ENCODE measurements at places on chromosomes 4 and X.

DNA sequence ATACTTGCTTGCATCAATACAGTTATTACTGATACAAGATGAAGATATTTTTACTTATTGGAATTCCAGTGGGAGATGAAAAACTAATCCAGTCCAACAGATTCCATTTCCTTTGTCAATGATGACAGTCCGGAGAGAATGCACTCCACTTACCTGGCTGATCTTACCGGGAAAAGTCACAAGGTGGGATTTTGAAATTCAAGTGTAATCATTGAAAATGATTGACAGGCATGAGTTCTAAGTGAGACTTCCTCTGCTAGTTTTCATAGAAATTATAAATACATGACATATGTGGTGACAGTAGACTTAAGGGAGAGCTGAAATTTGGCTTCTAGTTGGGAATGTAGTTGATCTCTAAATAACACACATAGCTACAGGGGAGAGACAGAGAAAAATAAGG lies 859.9 kb downstream of the FAT4 start:
- no peak for DNase-seq

GRCh38 chr4:156999175-156999517 lies 27.5 kb upstream of the PDGFC start:
- peak; percentile 85 for DNase-seq

DNA sequence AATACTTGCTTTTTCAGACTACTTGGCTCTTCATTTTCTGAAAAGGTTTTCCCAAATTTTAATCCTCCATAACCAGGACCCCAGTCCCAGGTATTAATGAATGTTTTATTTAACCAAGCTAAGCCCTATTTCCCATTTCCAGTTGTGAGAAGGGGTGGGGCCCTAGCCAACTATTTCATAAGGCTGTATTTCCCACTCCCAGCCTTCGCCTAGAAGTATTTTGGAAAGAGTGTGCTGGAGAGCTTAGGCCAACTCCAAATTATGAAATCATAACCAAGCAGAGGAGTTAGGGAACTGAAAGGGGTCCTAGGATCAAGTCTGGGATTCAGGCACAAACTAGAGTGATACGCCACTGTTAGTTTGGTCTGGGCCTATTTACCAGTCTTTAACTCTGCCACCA lies 148.4 kb upstream of the GPC4 start:
- DNase-seq = no peak

DNA sequence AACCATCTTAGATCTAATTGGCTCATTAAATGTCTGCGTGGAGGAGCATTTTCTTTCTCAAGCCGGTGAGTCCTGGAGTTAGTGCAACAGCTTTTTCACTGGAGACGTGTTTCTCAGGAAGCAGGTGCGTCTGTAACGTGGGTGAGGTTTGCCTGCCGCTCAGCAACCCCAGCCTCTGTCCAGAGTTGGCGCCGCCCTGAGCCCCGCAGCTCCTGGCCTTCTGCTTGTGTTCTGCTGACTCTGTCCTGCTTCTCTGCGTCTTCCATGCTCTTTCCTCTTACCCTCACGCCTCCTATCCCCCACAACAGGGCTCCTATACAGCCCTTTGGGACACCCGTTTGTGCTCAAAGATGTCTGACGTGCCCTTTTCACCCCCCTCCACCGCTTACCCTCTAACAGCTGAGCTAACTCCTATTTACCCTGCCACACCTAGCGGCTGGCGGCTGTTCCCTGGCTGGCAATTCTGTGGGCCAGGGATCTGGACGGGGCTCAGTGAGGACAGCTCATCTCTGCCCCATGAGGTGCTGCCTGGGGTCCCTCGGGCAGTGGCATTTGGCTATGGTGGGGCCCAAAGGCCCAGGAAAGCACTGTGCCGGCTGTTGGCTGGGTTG lies 18.8 kb downstream of the DOK7 start:
- no peak for DNase-seq

DNA sequence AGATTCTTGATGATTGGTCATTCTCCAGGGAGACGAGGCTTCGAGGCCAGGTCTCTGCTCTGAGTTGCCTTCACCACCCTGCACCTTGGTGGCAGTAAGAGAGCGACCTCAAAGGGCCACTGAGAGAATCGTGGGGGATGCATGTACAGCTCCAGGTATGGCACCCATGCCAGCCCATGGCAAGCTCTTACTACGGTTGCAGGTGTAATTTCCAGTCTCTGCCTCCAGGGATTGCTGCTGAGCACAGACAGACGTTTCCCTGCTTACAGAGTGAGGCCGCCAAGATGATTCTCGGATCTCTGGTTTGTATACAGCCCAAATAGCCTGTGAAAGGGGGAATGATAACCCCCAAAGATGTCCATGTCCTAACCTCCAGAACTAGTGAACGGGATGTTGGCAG lies 16.3 kb upstream of the DRD5 start:
- no peak for DNase-seq

DNA sequence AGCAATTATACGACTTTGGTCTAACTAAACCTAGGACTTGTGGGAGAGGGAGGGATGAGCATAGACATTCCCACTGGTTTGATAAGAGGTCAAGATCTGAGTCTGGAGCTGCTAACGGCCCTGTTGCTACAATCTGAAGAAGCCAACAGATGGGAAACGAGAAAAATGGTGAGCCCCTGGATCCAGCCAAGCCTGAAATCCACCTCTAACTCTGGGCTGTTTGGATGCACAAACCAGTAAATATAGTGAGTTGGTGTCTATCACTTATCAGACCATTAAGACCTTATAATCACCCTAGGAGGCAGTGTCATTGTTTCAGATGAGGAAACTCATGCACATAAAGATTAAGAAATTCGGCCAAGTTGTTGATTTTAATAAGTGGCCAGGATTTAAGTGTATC lies 50.5 kb downstream of the ADGRA3 start:
- DNase-seq = no peak

DNA sequence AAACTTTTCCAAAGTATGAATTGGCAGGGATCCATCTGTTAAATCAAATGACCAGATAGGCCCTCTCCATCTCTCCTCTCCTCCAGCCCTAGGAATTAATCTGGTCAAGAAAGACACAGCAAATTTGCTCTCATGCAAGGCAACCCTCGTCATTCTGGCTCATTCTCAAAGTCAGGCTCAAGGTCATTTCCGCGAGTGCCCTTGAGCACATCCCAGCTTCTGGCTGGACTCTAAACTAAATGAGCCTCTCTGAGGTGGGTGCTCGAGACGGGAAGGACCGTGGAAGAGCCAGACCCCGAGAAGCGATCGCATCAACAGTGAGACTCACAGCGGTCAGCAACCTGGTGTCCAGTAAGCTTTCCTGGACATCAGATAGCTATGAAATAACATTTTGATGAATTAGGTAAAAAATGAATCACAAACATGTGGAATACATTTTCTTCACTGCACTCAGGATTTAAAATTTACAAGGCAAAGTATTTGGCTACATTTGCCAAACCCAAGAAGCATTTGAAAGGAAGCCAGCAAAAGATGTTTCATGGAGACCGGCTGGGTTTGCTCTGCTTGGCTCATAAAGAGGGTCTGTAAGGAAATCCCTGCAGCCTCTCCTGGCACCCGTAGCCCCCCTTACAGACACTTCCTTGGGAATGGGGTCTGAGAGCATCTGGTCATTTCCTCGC lies 121.0 kb downstream of the ENPP6 start:
- no peak for DNase-seq

- no peak for DNase-seq
These were observed 190.5 kb upstream of the GALNTL6 start for GRCh38 chr4:171622729-171623128.

DNA sequence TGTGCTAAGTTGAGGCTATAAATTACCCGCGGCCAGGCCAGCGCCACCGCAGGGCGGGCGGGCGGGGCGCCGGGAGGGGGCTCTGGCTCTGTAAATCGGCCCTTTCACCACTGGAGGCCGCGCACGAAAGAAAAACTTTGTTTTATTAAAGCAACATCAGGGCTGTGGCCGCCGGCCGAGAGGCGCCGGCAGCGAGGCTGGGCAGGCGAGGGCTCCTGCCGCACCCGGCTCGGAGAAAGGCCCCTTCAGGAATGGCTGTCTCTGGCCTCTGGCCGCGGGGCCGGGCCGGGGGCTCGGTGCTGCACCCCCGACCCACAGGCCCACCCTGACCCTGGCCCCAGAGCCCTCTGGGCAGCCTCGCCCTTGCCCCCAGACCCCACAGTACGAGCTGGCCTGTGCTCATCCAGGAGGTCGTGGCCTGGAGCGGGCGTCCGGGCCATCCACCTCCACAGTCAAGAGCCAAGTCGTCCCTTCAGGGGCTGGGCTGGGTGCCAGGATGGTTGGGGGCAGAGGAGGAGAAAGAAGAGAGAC lies 29.5 kb upstream of the FGFR3 start:
- no peak for DNase-seq

GRCh38 chr4:54231768-54232688 lies 2.9 kb downstream of the PDGFRA start:
- no peak for DNase-seq

DNA sequence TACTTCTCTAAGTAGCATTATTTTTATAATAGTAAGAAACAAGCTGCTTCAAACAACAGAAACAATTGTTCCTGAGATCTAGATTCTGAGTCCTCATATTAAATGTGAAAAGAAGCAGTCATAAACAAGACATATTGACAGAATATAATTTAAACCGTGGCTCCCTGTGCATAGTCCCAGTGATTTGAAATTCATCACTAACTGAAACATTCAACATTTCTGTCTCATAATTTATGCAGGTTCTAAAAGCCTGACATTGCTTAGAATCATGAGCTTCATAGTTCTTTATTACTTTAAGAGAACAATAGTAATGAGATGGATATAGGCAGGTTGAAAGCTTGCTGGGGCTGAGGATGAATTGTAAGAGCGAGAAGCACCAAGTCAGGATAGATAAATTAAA lies 375.5 kb upstream of the MAGEB18 start:
- no peak for DNase-seq

DNA sequence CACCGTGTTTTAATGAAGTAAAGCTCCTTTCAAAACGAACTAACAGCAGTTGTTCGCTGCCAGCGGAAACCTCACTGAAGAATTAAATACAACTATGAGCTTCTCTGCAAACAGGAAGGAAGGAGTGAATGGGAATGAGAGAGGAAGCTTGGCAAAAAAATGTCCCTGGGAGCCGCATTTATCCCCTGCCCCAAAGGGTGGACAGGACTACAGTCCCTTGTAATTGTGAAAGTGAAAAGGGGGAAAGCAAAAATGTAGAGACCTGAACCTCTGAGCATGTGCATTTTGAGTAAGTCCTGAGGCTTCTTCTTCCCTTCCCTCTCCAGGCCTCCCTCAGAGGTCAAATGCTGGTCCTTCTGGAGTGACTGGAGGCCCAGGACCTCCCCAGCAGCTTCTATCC lies 53.8 kb upstream of the BMP2K start:
- DNase-seq = no peak

- DNase-seq = no peak
These were observed 41.4 kb downstream of the MAML3 start for GRCh38 chr4:140112576-140112975.

GRCh38 chr4:1305781-1306455 lies 16.2 kb downstream of the MAEA start:
- no peak for DNase-seq

GRCh38 chrX:77935886-77936285 lies 25.4 kb downstream of the ATP7A start:
- no peak for DNase-seq

DNA sequence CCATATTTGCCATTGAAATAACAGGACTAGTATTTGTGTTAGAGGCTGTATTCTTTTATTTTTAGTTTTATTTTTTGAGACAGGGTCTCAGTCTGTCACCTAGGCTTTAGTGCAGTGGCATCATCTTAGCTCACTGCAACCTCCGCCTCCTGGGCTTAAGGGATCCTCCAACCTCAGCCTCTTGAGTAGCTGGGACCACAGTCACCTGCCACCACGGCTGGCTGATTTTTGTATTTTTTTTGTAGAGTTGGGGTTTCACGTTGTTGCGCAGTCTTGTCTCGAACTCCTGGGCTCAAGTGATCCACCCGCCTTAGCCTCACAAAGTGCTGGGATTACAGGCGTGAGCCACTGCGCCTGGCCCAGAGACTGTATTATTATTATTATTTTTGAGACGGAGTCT lies 15.3 kb downstream of the TMEM131L start:
- DNase-seq = no peak

DNA sequence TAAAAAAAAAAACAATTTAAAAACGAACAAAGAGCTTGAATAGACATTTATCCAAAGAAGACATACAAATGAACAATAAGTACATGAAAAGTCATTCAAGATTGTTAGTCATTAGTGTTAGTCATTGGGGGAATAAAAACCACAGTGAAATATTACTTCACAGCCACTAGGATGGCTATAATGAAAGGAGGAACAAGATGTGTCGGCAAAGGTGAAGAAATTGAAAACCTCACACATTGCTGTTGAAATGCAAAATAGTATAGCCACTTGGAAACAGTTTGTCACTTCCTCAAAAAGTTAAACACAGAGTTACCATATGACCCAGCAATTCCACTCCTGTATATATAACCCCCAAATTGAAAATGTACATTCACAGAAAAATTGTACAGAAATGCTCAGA lies 45.2 kb upstream of the SLC39A8 start:
- peak; percentile 90 for DNase-seq

DNA sequence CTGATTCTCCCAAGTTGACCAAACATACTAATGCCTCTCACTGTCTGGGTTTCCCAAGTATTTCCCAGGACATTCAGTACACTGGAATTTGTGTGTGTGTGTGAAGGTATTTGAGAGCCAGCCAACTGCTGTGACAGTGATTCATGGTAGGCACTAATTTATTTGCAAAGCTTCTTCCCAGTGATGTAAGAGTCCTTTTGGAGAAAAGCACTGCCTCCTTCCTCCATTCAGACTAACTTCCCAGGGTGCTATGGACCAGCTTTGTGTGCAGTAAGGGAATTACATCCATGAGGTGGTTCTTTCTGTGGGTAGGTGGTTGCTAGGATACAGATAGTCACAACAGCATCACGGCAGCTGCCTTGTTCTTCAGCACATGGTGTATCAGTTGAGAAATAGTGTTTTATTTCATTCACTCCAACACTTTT lies 8.7 kb downstream of the EGF start:
- DNase-seq = no peak

DNA sequence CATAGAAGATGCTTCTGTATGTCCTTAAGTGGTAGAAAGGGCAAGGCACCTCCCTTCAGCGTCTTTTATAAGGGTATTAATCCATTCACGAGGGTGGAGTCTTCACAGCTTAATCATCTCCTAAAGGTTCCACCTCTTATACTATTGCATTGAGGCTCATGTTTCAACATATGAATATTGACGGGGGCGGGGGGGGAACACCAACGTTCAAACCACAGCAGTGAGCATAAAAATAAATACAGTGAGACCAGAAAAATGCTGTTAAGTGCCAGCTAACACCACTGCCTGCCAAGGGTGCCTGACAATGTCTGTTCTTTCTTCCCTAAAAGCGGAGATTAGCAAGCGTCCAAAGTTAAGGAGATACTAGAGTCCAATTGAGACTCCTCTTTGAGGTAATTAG lies 323.3 kb downstream of the STK32B start:
- DNase-seq = no peak

- DNase-seq = no peak
These were observed 105.8 kb downstream of the RNF150 start for GRCh38 chr4:141027421-141027820.

Data from Kasumi-1 (cell line).